A549 treated with AZD2906 at 1 μM for 4 hours (cell line): ENCODE measurements at places on chromosomes 1 and 21. TPM values are rescaled to one million over a fixed set of nuclear protein-coding genes. Genes with fewer than 3 reads are reported as not detected.

Gene CD1B
- not detected in 5 replicates for total RNA-seq

Gene CCDC185
- 0.03 to 0.05 TPM (median 0.03 TPM) in 3 of 5 replicates, not detected in the others for total RNA-seq

Gene ANKRD35
- total RNA-seq: 0.03 to 0.06 TPM (median 0.03 TPM) in 4 of 5 replicates, not detected in the other

Gene C1orf210
- 0.07 TPM in 1 of 5 replicates, not detected in the others for total RNA-seq

Gene RAD54L
- 9.5 to 11.5 TPM (median 11.1 TPM) in 5 replicates for total RNA-seq

Gene GPR52
- total RNA-seq: 0.07 TPM in 1 of 5 replicates, not detected in the others
